ENCODE measurements at places on chromosomes 4 and X.

- no peak for DNase-seq
These were observed 56.1 kb downstream of the CCKAR start for GRCh38 chr4:26434030-26434639.

DNA sequence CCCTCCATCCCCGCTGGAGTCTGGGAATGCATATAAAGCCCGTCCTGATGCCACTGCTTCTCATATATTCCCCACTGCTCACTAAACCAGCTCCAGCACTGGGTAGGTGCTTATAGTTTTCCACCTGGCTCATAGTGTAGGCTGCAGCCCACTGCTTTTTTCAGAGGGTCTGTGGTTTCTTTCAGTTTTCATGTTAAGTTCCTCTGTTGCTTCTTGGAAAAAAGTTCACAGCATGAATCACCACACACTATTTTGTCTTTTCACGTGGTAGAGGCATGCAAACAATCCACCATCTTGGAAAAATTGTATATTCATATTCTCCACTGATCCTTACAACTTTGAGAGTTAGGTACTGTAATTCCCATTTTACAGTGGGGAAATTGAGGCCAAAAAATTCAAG is 39.4 kb downstream of the DCLK2 start:
- no peak for DNase-seq

- no peak for DNase-seq
These were observed 118.2 kb downstream of the GPR143 start for GRCh38 chrX:9647431-9647830.

- no peak for DNase-seq
These were observed 23.2 kb upstream of the AASDH start for GRCh38 chr4:56410247-56411062.

All from stimulated activated CD4-positive, alpha-beta T cell treated with anti-CD3 and anti-CD28 coated beads, Interleukin-2, amount 100 ng/mL, for 48 hours (primary cell).